ENCODE measurements at places on chromosomes 13 and 19. TPM values are rescaled to one million over a fixed set of nuclear protein-coding genes. Genes with fewer than 3 reads are reported as not detected.

Gene GSX1
- not detected for total RNA-seq

Gene LDLR
- 99.5 TPM for total RNA-seq

Gene ZNF181
- 15.2 TPM for total RNA-seq

Gene B3GNT3
- total RNA-seq, result 1.0 TPM

Gene BEST2
- not detected for total RNA-seq

Gene ZNF180
- total RNA-seq, result 7.6 TPM

Gene PRR22
- 0.42 TPM for total RNA-seq

Gene ATP1A3
- 0.08 TPM for total RNA-seq

Gene TMC4
- total RNA-seq, result 1.8 TPM

Gene CLDN10
- 4.0 TPM for total RNA-seq

Gene SLC39A3
- 29.0 TPM for total RNA-seq

Gene CPT1C
- 0.37 TPM for total RNA-seq

- H3K4me1 ChIP-seq, result no peaks in the 10 kb centered on the region
- H3K36me3 ChIP-seq, result no peaks in the 10 kb centered on the region
- H3K4me3 ChIP-seq, result no peak overlapping the region
- no peak overlapping the region for H3K27ac ChIP-seq
- no peaks in the 10 kb centered on the region for H3K27me3 ChIP-seq
- no peak for DNase-seq
Observed at GRCh38 chr13:19810996-19811881, 28.5 kb upstream of the PSPC1 start.

DNA sequence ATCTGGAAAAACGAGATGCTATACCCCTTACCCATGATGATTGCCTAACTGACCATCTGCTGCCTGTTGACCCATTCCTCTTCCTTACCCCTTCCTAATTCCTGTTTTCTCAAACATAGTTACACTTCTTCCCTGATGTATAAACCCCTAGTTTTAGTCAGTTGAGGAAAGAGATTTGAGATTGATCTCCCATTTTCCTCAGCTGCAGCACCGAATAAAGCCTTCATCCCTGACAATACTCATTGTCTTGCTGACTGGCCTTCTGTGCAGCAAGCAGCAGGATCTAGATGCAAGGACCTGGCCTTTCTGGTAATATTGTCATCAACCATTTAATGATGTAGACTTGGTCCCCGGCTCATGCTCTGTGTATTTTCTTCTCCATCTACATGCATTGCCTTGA is 999 bp upstream of the ZNF264 start:
- H3K27ac ChIP-seq, result no peak overlapping the region
- H3K36me3 ChIP-seq, result peaks cover 14% of the 10 kb centered on the region
- H3K27me3 ChIP-seq, result no peaks in the 10 kb centered on the region

DNA sequence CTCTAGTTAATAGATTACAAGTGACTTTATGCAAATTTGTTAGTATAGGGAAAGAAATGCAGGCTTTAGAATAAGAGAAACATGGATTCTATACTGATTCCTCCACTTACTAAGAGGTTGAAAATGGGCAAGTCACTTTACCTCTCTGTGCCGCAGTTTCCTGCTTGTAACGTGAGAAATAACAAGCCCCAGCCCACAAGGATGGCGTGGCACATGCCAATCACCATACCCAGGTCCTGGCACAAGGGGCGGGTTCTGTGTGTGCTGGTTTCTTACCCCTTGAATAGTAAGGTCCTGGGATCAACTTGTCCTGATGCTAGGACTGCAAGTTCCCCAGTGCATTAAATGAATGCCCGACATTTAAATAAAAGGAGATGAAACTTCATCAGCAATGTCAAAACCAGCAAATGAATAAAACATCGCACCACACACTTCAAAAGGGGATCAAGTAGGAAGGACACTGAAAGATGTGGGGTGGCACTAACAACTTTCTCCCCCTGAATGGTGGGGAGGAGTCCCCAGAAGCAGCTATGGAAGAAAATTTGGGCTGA is 7.9 kb upstream of the SIGLEC9 start:
- H3K4me3 ChIP-seq, result no peak overlapping the region
- H3K27ac ChIP-seq, result no peak overlapping the region
- H3K36me3 ChIP-seq, result no peaks in the 10 kb centered on the region

- H3K27me3 ChIP-seq, result no peaks in the 10 kb centered on the region
- no peaks in the 10 kb centered on the region for H3K36me3 ChIP-seq
- no peak overlapping the region for H3K27ac ChIP-seq
- no peak for DNase-seq
- no peak overlapping the region for H3K4me3 ChIP-seq
Observed at GRCh38 chr19:3474010-3474409, 6.3 kb downstream of the SMIM24 start.

GRCh38 chr19:35671818-35672217 is 5.5 kb downstream of the UPK1A start:
- no peaks in the 10 kb centered on the region for H3K36me3 ChIP-seq
- no peak overlapping the region for H3K4me3 ChIP-seq
- H3K27me3 ChIP-seq, result no peaks in the 10 kb centered on the region
- DNase-seq, result no peak
- no peaks in the 10 kb centered on the region for H3K4me1 ChIP-seq

- peak overlapping the region; percentile 68 for H3K27ac ChIP-seq
- no peak overlapping the region for H3K4me3 ChIP-seq
- no peak for DNase-seq
- H3K27me3 ChIP-seq, result no peaks in the 10 kb centered on the region
- peaks cover 13% of the 10 kb centered on the region for H3K4me1 ChIP-seq
Observed at GRCh38 chr19:19459707-19460251, 54.3 kb downstream of the GATAD2A start.

- H3K27ac ChIP-seq, result no peak overlapping the region
- no peaks in the 10 kb centered on the region for H3K27me3 ChIP-seq
- H3K4me1 ChIP-seq, result no peaks in the 10 kb centered on the region
- H3K36me3 ChIP-seq, result no peaks in the 10 kb centered on the region
- DNase-seq, result no peak
- no peak overlapping the region for H3K4me3 ChIP-seq
Observed at GRCh38 chr13:29227576-29227975, 367.9 kb downstream of the SLC7A1 start.

DNA sequence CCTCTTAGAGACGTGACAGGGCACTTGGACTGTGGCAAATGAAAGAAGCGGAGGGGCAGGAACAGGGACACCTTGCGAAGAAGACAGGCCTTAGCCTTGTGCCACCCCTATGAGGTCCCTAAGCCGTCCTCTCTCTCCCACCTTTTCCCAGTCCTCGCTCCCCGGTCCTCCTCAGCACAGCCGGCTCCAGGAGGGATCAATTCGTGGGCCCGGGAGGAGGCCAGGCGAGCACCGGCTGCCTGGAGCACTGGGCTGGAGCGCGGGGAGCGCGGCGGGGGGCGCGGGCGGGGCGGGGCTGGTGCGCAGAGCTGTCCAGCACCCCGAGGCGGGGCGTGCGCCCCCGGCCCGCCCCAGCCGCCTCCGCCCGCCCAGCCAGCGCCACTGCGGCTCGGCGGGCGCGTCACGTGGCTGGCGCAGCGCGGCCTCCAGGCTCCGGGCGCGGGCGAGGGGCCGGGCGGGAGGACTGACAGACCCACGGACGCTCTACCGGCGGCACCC is at the start of gene LRP3:
LRP3 (plus strand) TSS at position 466 of the 498 bp plus-strand sequence. CDS start 456 bp downstream, outside the sequence.
- H3K27me3 ChIP-seq, result no peaks in the 10 kb centered on the region
- H3K4me1 ChIP-seq, result peaks cover 16% of the 10 kb centered on the region
- H3K36me3 ChIP-seq, result no peaks in the 10 kb centered on the region
- H3K27ac ChIP-seq, result peak within 1 kb of the TSS; percentile 78

- H3K4me1 ChIP-seq, result no peaks in the 10 kb centered on the region
- H3K4me3 ChIP-seq, result no peak overlapping the region
- H3K27me3 ChIP-seq, result no peaks in the 10 kb centered on the region
- no peak for DNase-seq
- no peaks in the 10 kb centered on the region for H3K36me3 ChIP-seq
Observed at GRCh38 chr13:41117869-41118268, 14.7 kb downstream of the KBTBD6 start.

GRCh38 chr13:27775943-27776342 is 16.3 kb upstream of the GSX1 start:
- H3K27me3 ChIP-seq, result no peaks in the 10 kb centered on the region
- DNase-seq, result no peak
- no peaks in the 10 kb centered on the region for H3K4me1 ChIP-seq
- no peak overlapping the region for H3K27ac ChIP-seq

DNA sequence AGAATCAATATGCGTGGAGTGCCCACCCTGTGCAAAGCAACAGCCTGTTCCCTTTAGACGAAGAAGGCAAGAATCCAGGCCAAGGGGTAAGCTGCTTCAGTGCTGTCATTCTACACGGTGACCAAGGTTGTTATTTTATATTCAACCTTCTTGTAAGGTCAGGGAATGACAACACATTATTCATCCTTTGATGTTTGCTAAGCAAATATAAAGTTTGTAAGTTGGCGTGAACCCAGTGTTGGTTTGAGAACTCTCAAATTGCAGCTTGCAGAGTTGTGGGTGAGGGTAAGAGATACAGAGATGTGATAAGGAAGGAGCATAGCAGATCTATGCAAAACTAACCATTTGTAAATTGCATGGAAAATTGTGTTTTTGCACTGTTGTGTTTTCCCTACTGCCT is 436.7 kb downstream of the FGF9 start:
- DNase-seq, result no peak
- no peak overlapping the region for H3K27ac ChIP-seq
- H3K36me3 ChIP-seq, result no peaks in the 10 kb centered on the region
- no peaks in the 10 kb centered on the region for H3K27me3 ChIP-seq
- peaks cover 25% of the 10 kb centered on the region for H3K4me1 ChIP-seq
- no peak overlapping the region for H3K4me3 ChIP-seq

GRCh38 chr19:6041071-6041470 is 63.1 kb upstream of the RANBP3 start:
- H3K4me1 ChIP-seq, result no peaks in the 10 kb centered on the region
- no peak overlapping the region for H3K27ac ChIP-seq
- no peak overlapping the region for H3K4me3 ChIP-seq
- no peaks in the 10 kb centered on the region for H3K27me3 ChIP-seq
- no peak for DNase-seq

- DNase-seq, result no peak
- no peaks in the 10 kb centered on the region for H3K4me1 ChIP-seq
- H3K4me3 ChIP-seq, result no peak overlapping the region
- no peaks in the 10 kb centered on the region for H3K36me3 ChIP-seq
- H3K27ac ChIP-seq, result no peak overlapping the region
- no peaks in the 10 kb centered on the region for H3K27me3 ChIP-seq
Observed at GRCh38 chr13:90427322-90428272, 919.9 kb upstream of the MIR17HG start.

- no peak overlapping the region for H3K4me3 ChIP-seq
- H3K27me3 ChIP-seq, result no peaks in the 10 kb centered on the region
- no peak overlapping the region for H3K27ac ChIP-seq
- no peaks in the 10 kb centered on the region for H3K4me1 ChIP-seq
Observed at GRCh38 chr13:80550971-80551441, 210.1 kb upstream of the SPRY2 start.

GRCh38 chr13:43864921-43865320 is 14.6 kb downstream of the CCDC122 start:
- no peak overlapping the region for H3K4me3 ChIP-seq
- no peak for DNase-seq
- no peaks in the 10 kb centered on the region for H3K27me3 ChIP-seq
- H3K27ac ChIP-seq, result no peak overlapping the region
- no peaks in the 10 kb centered on the region for H3K36me3 ChIP-seq
- H3K4me1 ChIP-seq, result no peaks in the 10 kb centered on the region

DNA sequence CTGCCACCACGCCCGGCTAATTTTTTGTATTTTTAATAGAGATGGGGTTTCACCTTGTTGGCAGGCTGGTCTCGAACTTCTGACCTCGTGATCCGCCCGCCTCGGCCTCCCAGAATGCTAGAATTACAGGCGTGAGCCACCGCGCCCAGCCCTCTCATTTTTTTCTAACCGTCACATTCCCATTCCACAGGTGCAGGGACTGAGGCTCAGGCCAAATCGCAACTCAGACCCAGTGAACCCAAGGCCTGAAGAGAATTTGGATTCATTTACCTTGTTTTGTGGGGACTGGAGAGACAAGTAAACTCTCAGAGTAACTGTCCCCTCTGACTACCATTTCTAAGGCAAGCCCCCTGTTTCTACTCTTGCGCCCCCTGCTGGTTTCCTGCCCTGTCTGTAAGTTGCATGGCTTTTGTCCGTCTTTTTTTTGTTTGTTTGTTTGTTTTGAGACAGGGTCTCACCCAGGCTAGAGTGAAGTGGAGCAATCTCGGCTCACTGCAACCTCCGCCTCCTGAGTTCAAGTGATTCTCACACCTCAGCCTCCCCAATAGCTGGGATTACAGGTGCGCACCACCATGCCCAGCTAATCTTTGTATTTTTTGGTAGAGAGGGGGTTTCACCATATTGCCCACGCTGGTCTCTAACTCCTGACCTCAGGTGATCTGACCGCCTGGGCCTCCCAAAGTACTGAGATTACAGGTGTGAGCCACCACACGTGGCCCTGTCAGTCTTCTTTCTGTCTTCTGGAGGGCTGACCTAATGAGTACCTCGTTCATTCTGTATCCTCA is 2.3 kb upstream of the STRN4 start:
- peak; percentile 82 for DNase-seq
- peaks cover 3% of the 10 kb centered on the region for H3K36me3 ChIP-seq
- H3K27me3 ChIP-seq, result no peaks in the 10 kb centered on the region
- H3K4me1 ChIP-seq, result peaks cover 8% of the 10 kb centered on the region
- no peak overlapping the region for H3K4me3 ChIP-seq

DNA sequence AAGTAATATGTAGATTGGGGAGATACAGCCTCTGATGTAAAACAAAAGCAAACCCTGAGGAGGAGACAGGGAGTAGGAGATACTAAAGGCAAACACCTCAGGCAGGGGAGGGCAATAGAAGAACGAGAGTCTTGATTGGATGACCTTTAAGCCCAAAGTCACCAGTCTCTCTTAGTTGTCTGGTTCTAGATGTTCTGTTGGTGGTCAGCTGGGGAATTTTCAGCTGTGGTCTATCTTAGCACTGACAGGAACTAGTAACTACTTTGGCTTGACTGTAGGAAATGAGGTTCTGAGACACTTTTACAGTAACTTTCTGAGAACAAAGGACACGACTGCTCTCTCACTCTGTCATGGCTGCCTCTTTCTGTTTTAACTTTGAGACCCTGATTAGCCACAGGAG is 290.7 kb upstream of the MIR17HG start:
- no peaks in the 10 kb centered on the region for H3K4me1 ChIP-seq
- no peak overlapping the region for H3K4me3 ChIP-seq
- no peaks in the 10 kb centered on the region for H3K27me3 ChIP-seq
- no peaks in the 10 kb centered on the region for H3K36me3 ChIP-seq
- no peak overlapping the region for H3K27ac ChIP-seq

GRCh38 chr19:16248380-16249023 is 50.8 kb downstream of the AP1M1 start:
- no peaks in the 10 kb centered on the region for H3K4me1 ChIP-seq
- H3K27ac ChIP-seq, result no peak overlapping the region
- no peaks in the 10 kb centered on the region for H3K36me3 ChIP-seq
- no peak for DNase-seq
- H3K4me3 ChIP-seq, result no peak overlapping the region

- DNase-seq, result no peak
- H3K4me1 ChIP-seq, result peaks cover 9% of the 10 kb centered on the region
- no peak overlapping the region for H3K4me3 ChIP-seq
- H3K27ac ChIP-seq, result no peak overlapping the region
Observed at GRCh38 chr13:44292545-44292944, 81.1 kb upstream of the SERP2 start.

GRCh38 chr19:18846862-18847548 is 15.2 kb downstream of the UPF1 start:
- no peak overlapping the region for H3K27ac ChIP-seq
- H3K4me3 ChIP-seq, result no peak overlapping the region
- no peaks in the 10 kb centered on the region for H3K27me3 ChIP-seq
